Dermis microvascular lymphatic vessel endothelial cell (primary cell): ENCODE measurements at places on chromosomes 2 and 18.

DNA sequence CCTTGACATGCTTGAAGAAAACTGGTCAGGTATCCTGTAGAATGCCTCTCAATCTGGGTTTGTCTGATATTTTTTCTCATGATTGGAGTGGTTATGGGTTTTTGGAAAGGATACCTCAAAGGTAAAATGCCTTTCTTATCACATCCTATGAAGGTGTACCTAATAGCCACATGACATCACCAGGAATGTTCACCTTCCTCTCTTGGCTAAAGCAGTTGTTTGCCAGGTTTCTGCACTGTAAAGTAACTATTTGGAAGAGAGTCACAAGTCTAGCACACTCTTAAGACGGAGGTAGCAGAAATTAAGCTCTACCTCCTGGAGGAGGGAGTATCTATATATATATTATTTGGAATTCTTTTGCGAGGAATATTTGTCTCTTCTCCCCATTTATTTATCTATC is 17.9 kb upstream of the MIB1 start:
- no peak for DNase-seq

- no peak for DNase-seq
These were observed 120.2 kb upstream of the TMEFF2 start for GRCh38 chr2:192314800-192315481.

DNA sequence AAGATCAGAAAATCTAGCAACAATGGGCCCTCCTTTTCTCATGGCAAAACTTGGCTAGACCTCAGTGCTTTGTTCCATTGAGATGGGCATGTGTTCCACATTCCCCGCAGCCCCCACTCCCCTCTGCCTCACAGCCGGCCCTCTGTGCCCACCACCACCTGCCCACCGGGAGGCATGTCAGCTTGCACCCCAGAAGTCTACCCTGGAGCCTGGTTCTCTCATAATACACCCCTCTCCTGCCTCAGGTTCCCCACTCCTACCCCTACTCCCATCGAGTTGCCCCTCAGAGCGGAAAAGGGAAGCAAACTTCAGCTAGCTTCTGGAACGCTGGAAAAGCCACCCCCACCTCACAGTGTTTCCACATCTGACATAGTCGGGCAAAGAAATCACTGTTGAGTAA is 219.0 kb downstream of the ANAPC1 start:
- DNase-seq, result no peak

- DNase-seq, result no peak
These were observed 46.9 kb downstream of the NGEF start for GRCh38 chr2:232966122-232966521.

- DNase-seq, result no peak
These were observed 234.0 kb downstream of the ACTR3 start for GRCh38 chr2:114123925-114124324.

- DNase-seq, result peak; percentile 44
These were observed 83.6 kb downstream of the HS1BP3 start for GRCh38 chr2:20567159-20567925.

GRCh38 chr2:37671816-37672103 is 318 bp upstream of the CDC42EP3 start:
- DNase-seq, result no peak

- DNase-seq, result no peak
These were observed 44.0 kb upstream of the ROCK2 start for GRCh38 chr2:11388262-11389051.

- DNase-seq, result no peak
These were observed 171.4 kb upstream of the LRRTM1 start for GRCh38 chr2:80475970-80476369.

DNA sequence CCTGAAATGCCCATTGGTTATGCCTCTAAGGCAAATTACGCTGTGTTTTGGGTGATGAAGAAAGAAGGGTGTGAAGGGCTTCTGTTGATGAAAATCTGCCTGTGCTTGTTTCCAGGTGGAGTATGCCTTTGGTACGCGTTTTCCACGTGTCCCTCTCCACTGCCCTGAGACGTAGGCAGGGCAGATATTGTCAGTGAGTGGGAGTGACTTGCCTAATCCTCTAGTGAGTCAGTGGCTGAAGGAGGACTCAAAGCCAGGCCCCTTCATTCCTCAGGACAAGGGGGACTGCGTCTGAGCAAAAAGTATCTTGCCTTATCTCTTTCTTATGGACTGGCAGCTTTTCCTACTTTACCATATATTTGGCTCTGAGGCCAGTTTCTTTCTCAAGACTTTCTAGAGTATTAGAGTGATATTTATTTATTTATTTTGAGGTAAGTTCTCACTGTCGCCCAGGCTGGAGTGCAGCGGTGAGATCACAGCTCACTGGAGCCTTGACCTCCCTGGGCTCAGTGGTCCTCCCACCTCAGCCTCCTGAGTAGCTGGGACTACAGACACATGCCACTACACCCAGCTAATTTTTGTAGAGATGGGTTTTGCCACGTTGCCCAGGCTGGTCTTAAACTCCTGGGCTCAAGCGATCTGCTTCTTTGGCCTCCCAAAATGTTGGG is 10.2 kb downstream of the RALB start:
- DNase-seq, result no peak

DNA sequence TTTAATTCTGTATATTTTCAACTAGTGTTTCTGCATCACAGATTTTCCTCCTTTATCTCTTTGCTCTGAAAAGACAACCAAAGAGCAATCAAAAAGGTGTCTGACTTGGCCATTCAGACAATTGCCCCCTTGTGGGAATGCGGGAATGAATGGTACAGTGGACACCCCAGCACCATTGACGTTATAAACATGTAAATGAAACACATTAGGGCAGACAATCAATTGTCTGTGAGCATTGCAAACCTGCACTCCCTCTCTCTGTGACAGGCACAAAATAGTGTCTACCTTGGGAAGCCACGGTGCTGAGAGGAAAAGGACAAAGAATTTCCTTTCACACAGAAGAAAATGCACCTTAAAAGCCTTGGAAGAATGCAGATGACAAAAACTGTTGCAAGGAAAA is 8.0 kb downstream of the ZEB2 start:
- DNase-seq, result no peak

DNA sequence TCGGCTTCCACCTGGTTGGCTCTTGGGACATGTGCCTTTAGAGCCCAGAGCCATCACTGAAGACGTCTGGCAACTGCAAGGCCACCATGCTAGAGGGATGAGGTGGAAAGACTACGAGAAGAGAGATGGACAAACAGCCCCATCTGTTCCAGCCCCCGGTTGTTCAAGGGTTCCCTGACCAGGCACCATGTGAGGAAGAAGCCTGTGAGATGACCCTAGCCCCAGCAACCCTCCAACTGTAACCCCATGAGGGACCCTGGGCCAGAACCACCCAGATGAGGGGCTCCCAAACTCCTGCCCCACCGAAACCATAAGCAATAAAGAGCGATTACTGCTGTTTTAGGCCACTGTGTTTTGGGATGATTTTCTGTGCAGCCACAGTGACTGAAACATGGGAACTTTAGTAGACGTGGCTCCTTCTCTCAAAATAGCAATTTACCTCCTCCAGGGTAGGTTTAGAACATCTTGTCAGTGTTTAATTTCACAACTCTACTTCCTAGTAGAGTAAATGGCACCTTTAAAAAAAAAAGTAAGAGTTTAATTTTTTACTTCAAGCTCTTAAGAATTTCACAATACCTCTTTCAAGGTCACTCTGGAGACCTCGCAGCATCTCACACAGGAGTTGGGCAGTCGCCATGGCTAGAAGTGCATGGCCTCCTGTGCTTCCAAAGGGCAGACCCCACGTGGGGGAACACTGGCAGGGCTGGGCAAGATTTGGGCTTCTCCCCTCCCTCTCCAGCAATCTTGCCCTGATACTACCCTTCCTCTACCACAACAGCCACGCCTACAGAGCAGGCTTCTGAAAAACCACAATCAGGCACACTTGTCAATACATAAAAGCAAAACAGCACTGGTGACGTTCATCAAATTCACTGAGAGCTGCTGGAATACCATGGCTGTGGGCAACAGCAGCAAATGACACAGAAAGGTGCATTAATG is 48.8 kb downstream of the TMEM163 start:
- DNase-seq, result no peak

GRCh38 chr18:33660696-33661310 is 82.8 kb downstream of the ASXL3 start:
- no peak for DNase-seq

DNA sequence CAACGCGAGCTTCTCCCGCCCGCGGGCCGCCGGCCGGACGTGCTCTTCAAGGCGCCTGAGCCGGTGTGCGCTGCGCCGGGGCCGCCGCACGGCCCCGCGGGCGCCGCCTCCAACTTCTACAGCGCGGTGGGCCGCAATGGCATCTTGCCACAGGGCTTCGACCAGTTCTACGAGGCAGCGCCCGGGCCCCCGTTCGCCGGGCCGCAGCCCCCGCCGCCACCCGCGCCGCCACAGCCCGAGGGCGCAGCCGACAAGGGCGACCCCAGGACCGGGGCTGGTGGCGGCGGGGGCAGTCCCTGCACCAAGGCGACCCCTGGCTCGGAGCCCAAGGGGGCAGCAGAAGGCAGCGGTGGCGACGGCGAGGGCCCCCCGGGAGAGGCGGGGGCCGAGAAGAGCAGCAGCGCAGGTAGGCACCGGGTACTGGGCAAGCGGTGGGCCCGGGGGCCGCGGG is 676 bp downstream of the HOXD11 start:
- DNase-seq, result no peak

- no peak for DNase-seq
These were observed 13.7 kb downstream of the NXPH2 start for GRCh38 chr2:138766464-138766863.

GRCh38 chr2:105181282-105181681 is 60.3 kb upstream of the GPR45 start:
- DNase-seq, result no peak

GRCh38 chr2:50777954-50778353 is 254.0 kb downstream of the NRXN1 start:
- no peak for DNase-seq

- no peak for DNase-seq
These were observed 24.1 kb downstream of the DCDC2C start for GRCh38 chr2:3727397-3728045.

- DNase-seq, result no peak
These were observed 144.8 kb upstream of the GULP1 start for GRCh38 chr2:188146888-188147287.

DNA sequence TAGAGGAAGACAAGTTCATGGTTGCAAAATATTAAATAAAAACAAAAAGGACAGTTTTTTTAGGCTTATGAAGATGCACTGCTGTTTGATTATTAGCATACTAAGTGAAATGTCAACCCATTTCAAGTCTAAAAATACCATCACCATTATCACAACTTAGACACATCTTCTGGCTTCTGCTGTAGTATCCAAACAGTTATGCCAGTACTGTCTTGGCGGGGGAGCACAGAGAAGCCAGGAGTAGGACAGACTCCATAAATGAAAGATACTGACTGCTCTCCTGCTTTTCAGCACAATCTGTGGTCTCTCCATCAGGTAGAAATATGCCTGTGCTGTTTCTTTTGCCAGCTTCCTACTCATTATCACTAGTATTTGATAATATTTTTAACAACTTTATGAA is 179.2 kb upstream of the DSEL start:
- no peak for DNase-seq

DNA sequence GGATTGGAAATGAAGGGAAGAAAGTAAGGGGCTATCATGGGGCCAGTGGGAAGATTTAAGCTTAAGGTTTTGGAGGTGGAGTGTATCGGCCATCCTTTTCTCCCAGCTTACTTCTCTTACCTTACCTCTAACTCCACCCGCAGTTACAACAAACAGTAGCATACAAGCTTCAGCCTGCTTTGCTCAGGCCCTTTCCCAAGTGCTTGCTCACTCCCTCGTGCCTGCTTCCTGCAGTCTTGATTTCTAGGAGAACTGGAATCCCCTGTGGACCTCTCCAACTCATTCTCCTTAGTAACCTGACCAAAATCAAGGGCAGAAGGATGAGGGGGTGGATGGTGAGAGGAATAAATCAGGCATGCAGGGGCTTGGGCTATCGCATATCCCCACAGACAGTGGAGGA is 5.8 kb upstream of the LYG2 start:
- no peak for DNase-seq

DNA sequence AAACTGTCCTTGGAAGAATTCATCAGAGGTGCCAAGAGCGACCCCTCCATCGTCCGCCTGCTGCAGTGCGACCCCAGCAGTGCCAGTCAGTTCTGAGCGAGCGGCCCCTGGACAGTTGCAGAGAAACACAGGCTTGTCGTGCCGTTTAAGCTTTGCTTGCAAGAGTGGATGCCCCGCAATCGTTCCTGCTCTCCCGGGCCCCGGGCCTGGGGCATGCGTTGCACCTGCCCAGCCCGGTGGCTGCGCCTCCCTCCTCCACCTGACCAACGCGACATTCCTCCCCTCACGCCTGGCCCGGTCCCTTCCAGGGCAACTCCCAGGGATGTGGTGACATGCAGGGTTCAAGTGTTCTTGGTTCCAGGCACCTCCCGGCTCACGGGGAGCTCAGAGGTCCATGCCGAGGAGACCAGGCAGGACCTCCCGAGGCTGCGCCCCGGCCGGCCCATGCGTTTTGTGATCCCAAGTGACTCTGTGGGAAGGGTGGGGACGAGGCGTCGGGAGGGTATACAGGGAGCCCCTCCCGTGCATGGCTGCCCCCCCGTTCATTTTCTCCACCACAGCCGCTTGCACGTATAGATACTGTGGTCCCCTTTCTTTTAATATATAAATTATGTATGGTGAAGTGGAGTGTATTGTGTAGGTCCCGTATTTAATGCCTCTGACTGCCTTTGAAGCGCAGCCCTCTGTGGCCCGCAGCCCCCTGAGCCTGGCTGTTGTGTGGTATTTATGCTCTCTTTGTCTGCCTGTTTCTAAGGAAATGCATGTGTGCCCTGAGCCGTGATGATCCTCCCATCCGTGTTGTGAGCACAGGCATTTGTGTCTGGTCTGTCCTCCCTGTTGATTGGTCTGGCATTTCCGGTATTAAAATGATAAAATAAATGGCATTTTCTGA is 21.2 kb downstream of the ODC1 start:
- no peak for DNase-seq

DNA sequence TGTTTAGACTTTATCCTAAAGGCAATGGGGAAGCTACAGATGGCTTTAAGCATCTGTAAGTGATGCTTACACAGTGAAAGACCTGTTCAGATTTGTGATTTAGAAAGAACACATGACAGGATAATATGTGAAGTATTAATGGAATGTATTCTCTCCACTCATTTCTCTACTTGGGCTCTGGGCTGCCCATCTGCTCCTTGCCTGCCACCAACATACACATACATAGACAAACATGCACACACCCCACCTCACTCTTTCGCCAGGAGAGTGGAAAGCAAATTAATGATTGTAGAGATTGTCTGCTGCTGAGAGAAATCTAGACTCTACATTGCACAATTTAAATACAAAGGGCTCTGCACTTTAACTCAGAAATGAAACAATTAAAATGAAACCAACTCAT is 61.0 kb upstream of the NFE2L2 start:
- no peak for DNase-seq

GRCh38 chr18:74610860-74611259 is 13.2 kb downstream of the ZNF407 start:
- no peak for DNase-seq

GRCh38 chr2:85353876-85354285 is 447 bp downstream of the RETSAT start:
- DNase-seq, result peak; percentile 28

GRCh38 chr2:136920652-136921333 is 155.4 kb downstream of the THSD7B start:
- DNase-seq, result no peak

GRCh38 chr2:196086517-196087368 is 18.1 kb upstream of the DNAH7 start:
- DNase-seq, result no peak
